ENCODE measurements at places on chromosomes 2 and 18.

DNA sequence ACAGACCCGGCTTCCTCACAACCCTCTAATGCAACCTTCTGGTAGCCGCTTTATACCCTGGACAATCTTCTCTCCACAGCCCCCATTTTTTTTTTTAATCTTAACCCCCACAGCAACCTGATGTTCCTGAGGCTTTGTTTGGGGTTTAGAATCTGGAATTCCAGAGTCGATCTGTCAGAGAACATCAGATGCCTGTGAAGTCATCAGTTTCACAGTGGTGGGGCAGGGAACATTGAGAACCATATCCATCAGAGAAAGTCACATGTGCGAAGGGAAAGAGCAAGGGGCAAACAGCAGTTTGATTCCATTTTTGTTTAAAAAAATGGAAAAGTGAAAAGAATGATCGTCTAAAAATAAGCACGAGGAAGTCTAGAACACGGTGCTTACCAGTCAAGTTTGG is 20.6 kb downstream of the NPAS2 start:
- no peak for DNase-seq

DNA sequence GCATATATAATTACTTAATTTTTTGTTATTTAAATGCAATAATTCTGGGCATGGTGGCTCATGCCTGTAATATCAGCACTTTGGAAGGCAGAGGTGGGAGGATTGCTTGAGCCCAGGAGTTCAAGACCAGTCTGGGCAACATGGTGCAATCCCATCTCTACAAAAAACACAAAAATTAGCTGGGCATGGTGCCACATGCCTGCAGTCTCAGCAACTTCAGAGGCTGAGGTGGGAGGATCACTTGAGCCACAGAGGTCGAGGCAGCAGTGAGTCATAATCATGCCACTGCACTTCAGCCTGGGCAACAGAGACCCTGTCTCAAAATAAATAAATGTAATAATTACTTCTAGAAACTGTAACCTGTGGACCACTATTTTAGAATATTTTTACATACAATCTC is 21.5 kb upstream of the TMEM87B start:
- DNase-seq = no peak

DNA sequence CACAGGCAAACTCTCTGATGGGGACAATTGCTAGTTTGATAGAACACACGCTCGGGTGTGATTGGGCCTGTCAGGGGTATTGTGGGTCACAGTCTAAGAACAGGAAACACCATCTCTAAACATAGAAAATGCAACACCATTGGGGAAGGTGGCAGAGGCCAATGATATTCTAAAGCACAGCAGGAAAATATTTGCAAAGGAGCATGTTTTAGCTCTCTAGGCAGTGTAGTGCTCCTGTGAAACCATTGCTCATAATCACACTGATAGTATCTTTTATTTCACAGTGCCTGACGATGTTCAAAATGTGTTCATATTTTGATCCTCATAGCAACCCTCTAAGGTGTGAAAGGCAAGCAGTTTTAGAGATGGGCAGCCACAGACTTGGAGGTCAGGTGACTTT is 224.2 kb downstream of the CD226 start:
- no peak for DNase-seq

- DNase-seq = no peak
Observed at GRCh38 chr2:8966123-8966908, 37.2 kb downstream of the MBOAT2 start.

- DNase-seq = no peak
Observed at GRCh38 chr2:207239754-207240494, 74.2 kb upstream of the KLF7 start.

- no peak for DNase-seq
Observed at GRCh38 chr2:201558665-201559064, 84.6 kb downstream of the TMEM237 start.

DNA sequence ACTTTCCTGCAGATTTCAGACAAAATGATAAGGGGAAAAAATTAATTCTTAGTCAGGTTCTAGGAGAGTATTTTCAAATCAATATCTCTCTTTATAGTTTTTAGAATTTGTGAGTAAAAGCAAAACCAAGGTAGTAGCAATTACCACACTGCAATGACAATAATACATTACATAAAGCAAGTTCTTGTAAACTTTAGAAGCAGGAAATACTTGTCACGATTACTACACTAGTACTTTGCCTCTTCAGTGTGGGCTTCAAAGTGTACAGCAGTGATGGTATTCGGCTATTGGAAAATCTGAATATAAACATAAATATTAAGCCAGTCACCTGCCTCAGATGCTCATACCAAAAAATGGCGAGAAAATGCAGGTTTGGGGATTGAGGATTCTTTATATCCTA is 81.0 kb downstream of the ALPK2 start:
- no peak for DNase-seq

DNA sequence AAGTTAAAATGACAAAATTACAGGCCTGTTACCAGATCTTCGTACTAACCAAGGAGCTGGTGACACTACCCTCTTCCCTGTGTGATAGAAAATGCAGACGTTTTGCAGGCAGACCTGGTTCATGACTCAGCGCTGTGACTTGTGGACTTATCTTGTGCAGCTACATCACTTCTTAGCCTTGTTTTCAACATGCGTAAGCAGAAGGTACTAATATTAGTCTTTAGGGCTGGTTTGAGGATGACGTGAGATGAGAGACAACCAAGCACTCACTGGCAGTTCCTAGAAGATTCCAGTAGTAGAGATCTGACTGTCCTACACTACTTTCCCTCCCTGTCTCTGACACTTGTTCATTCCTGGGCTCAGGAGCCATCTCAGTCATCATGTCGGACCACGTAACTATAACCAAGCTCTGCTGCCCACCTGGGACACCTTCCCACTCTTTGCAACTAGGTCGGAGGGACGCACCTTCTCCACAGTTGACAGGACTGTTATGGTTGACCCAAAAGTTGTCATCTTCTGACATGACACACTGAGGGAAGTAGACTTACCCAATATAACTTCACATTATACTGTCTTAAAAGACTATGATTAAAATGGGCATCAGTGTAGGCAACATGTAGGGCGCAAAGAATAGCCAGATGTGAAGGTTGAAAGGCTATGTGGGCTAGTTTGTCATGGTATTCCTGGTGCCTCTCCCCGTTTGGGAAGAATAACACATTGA is 64.8 kb downstream of the TNFRSF11A start:
- DNase-seq = no peak

DNA sequence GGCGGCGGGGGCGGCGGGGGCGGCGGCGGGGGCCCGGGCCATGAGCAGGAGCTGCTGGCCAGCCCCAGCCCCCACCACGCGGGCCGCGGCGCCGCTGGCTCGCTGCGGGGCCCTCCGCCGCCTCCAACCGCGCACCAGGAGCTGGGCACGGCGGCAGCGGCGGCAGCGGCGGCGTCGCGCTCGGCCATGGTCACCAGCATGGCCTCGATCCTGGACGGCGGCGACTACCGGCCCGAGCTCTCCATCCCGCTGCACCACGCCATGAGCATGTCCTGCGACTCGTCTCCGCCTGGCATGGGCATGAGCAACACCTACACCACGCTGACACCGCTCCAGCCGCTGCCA is 644 bp downstream of the ONECUT2 start:
- no peak for DNase-seq

DNA sequence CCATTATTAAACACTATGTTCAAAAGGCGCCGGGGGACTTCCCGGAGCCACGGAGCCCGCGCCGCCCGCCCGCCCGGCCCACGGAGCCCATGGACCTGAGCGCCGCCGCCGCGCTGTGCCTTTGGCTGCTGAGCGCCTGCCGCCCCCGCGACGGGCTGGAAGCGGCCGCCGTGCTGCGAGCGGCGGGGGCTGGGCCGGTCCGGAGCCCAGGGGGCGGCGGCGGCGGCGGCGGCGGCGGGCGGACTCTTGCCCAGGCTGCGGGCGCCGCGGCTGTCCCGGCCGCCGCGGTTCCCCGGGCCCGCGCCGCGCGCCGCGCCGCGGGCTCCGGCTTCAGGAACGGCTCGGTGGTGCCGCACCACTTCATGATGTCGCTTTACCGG is 197 bp downstream of the GDF7 start:
- DNase-seq = no peak

GRCh38 chr2:184727813-184728212 is 129.5 kb downstream of the ZNF804A start:
- no peak for DNase-seq

DNA sequence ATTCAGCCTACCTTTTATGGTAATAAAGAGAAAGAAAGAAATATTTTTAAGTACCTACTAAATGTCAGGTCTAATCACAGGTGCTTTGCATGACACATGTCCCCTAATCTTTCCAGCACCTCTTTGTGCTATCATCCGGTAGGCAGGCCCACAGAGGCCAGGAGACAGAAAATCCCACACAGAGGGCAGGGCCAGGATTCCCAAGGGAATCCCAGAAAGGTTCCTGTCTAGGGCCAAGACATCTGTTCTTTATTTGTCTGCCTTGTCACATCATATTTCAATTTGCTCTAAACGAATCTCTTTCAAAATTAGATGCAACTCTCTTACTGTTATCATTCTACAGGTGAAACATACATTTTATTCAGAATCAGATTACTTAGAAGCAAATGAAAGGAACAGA is 676.1 kb upstream of the GYPC start:
- no peak for DNase-seq

DNA sequence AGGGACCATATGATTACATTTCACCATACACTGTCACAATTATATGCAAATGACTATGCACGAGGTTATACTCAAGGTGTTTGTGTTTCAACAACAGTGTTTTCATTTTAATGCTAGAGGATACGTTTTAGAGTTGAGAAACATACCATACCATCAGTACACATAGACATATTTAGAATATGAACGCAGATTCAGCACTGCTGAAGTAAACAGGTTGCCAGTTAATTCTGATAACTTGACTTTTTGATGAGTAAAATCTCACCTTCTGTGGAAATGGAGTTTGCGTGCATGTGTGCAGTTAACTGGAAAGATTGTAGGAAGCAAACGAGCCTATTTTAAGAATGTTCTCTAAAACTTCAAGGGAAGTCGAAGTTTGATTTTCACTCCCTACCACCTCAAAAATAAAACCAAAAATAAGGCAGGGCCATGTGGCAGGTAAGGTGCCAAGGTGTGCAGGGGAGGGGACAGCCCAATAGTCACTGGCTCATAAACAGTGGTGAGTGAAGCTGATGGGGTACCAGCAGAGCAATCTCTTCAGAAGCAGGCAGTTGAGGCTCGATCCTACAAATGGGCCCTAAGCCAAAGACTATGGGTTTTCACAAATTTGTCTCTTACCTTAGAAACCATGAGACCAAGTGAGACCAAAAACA is 213.1 kb downstream of the IKZF2 start:
- DNase-seq = no peak

- no peak for DNase-seq
Observed at GRCh38 chr2:53635694-53636093, 131.9 kb upstream of the CHAC2 start.

GRCh38 chr18:31244771-31245394 is 73.1 kb upstream of the DSG1 start:
- DNase-seq = no peak

DNA sequence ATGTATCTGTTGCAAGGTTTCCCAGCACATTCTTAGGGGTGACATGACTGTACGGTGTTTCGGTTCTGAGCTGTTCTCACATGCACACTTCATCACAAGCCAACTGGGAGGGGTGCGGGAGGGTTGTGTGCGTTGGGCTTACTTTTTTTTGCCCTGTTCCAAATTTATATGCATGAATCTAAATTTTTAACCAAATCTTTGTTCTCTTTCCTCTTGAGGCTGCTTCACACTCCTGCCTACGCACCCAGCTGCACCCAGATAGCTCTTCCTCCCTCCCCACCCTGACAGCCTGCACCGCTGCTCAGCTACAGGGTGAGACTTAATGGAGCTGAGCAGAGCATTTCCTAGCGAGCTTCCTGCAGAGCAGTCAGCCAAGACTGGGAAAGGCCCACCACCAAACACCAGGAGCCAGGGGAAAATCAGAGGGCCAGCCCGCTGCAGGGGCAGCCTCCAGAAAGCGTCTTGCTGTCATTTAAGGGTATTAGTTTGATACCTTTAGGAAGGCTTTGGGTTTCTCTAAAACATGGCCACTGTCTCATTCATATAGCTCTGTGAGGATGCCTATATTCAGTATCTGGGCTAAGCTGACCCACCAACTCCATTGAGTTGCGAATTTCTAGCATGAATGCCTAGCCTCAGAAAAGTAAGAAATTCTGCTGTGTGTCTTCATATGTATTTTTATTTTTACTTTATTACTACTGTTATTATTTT is 84.5 kb downstream of the POU3F3 start:
- DNase-seq = no peak

DNA sequence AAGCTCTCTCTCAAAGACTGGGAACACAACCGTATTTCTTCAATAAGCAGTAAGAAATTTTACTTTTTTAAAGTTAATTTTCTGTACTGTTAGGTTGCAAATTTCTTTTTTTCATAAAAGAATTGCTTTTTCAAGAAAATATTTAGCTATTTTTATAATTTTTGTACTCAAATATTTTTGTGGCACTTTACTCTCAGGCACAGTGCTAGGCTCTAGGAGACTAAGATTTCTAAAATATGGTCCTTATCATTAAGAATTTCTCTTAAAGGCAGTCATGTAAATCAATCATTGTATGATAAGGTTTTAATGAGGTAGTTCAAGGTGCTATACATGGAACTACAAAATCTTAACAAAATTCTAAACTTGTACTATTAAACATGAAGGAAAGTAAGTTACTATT is 61.4 kb downstream of the MTX2 start:
- DNase-seq = no peak

GRCh38 chr2:172299741-172300140 is 127.6 kb upstream of the ITGA6 start:
- DNase-seq = no peak

- DNase-seq = no peak
Observed at GRCh38 chr2:241977557-241978300, 108.2 kb downstream of the RTP5 start.

- no peak for DNase-seq
Observed at GRCh38 chr18:69689121-69689759, 258.4 kb downstream of the CD226 start.

- no peak for DNase-seq
Observed at GRCh38 chr2:107436281-107436680, 390.4 kb upstream of the RGPD4 start.

DNA sequence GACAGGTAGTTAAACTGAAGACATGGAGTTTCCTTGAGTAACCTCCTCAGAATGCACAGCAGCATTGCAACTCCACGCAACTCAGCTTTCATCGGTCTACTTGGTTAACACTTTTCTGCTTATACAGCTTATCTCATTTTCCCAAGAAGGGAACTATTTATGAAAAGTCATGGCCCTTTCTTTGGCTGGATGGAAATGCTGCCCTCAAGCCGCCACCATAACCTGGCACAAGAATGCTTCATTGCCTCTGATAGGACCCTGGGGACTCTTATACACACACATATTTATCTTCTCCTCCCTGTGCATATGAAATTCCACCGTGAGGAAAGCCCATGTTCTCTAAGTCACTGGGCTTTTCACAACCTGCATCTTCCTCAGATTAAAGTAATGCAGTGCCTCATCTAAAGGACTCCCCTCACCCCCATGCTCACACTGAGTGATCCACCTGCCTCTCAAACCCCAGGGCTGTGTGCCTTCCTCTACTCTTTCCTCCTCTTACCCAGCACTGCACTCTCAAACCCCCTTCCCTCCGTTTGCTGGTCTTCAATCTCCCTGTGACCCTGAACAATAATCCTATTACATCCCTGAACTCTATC is 192.0 kb upstream of the HNRNPA3 start:
- no peak for DNase-seq

Data from nucleus accumbens (tissue), 56 donors.